Skeletal muscle cell (primary cell): ENCODE measurements at places on chromosomes 3 and 15.

GRCh38 chr15:90684281-90684680 is 32.9 kb upstream of the BLM start:
- no peak for DNase-seq

DNA sequence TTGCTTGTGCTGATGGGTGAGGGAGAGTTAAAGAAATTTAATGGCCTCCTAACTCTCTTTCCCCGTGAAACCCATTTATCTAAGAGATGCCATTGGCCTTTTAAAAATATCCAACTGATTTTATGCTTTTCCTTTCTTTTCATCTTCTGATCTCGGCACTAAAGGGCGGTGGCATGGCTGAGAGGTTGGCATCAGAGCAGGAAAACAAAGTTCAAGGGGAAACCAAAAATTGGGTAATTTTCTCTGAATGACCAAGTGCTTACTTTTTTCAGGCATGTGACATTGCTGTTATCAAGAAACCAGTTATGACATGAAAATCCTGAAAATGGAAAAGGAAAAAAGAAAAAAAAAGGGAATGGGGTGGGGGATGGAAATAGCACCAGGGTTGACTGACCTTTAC is 3.2 kb downstream of the CGNL1 start:
- DNase-seq, result no peak

GRCh38 chr3:53577506-53577905 is 83.1 kb downstream of the CACNA1D start:
- no peak for DNase-seq

DNA sequence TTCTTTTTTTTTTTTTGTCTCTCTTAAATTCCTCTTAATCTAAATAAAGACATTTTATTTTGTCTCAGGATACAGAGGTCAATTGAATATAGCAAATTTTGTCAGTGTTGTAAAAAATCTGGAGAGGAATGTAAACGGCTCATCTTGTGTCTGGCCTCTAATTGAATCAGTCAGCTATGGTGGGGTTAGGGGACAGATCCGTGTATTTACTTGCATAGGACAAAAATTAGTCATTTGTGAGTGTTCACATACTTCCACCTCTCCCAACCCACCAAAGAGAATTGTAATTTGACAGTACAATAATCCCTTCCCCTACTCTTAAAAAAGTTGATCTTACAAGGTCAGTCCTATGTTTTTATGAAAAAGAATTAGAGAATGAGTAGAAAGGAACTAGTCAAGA is 18.3 kb downstream of the PPARG start:
- DNase-seq, result no peak

- DNase-seq, result no peak
Observed at GRCh38 chr3:133670525-133670995, 8.8 kb upstream of the TOPBP1 start.

DNA sequence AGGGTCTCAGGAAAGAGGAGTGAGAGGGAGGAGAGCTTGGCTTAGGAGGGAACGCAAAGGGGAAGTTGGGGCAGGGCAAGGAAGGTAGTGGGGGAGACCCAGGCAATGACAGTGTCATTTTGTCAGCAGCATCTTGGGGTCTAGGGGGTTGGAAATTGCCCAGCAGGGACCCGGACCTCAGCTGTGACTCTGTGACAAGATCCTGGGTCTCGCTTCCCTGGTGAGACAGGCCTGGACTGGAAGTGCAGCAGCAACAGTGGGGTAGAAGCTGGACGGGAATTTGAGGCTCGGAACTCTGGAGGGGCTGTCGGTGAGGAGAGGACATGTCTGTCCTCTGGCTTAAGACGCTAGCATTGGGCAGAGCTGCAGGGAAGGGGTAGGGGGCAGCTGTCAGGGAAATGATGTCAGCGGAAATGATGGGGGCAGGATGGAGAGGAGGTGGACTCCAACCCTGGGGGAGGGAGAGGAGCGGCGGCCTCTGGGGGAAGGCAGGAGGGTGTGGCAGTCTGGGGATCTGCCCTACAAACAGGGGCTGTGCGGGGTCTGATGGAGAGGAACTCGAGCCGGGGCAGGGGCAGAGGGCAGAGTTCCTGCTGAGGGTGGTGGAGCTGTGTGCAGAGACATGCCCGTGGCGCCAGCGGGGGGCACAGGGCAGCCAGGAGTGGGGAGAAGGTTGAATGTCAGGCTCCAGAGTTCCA is 12.3 kb downstream of the ANPEP start:
- DNase-seq, result no peak

- DNase-seq, result peak; percentile 23
Observed at GRCh38 chr3:194632809-194633348, 340 bp downstream of the TMEM44 start.

GRCh38 chr3:115469649-115470048 is 153.7 kb upstream of the GAP43 start:
- DNase-seq, result no peak

DNA sequence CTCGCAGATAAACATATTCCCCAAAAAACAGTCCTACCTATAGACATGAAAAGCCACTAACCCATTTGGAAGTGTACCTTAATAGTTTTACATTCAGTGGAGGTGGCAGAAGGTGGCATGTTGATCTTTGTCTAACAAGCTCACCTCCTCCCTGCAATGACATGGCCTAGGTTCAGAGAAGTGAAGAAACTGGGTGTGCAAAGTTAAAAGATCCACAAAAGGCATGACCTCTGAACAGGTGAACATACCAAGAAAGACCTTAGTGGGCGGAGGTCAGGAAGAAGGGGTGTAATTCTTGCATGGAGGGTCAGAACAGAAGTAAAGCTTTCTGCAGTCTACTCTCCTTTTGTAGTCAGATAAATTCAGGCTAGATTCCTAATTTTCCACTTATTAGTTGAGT is 822 bp downstream of the MRPL3 start:
- no peak for DNase-seq

GRCh38 chr3:119492128-119492527 is 6.2 kb upstream of the TIMMDC1 start:
- no peak for DNase-seq

DNA sequence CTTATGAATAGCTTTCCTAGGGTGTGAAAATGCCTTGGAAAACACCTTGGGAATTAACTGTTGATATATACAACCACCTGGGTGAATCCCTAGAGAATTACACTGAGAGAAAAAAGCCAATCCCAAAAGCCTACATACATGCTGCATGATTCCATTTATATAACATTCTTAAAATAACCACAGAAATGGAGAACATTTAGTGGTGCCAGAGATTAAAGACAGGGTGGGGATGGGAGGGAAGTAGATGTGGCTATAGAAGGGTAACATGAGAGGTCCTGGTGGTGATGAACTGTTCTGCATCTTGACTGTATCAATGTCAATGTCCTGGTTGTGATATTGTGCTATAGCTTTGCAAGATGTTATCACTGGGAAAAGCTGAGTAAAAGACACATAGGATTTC is 291.0 kb downstream of the CLSTN2 start:
- DNase-seq, result no peak

DNA sequence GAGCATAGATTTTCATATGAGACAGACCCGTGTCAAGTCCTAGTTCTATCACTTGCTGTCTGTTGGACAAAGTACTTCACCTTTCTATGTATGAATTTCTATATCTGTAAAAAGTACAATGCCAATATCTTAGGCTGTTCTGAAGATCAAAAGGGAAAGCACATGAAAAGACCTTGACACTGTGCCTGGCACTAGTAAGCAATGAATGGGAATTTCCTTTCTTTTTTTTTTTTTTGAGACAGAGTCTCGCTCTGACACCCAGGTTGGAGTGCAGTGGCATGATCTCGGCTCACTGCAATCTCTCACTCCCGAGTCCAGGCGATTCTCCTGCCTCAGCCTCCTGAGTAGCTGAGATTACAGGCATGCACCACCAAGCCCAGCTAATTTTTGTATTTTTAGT is 35.4 kb upstream of the ETV5 start:
- no peak for DNase-seq

GRCh38 chr3:37249717-37250116 is 75.3 kb upstream of the LRRFIP2 start:
- DNase-seq, result no peak

DNA sequence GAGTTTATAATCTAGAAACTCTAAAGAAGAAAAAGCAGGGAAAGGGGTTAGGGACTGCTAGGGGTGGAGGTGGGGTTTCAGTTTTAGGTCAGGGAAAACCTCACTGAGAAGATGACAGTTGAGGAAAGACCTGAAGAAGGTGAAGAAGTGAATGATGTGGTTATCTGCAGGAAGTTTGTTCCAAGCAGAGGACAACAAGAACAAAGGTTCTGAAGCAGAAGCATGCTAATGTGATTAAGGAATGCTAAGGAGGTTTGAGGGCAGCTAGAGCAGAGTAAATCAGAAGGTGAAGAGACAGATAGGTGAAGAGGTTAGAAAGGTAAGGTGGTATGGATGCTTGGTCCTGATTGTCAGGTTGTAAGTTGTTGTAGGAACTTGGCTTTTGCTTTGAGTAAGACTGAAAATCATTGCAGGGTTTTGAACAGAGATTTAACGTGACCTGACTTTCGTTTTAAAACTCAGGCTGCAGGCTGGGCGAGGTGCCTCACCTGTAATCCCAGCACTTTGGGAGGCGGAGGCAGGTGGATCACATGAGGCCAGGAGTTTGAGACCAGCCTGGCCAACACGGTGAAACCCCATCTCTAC is 8.6 kb downstream of the OXSR1 start:
- no peak for DNase-seq

DNA sequence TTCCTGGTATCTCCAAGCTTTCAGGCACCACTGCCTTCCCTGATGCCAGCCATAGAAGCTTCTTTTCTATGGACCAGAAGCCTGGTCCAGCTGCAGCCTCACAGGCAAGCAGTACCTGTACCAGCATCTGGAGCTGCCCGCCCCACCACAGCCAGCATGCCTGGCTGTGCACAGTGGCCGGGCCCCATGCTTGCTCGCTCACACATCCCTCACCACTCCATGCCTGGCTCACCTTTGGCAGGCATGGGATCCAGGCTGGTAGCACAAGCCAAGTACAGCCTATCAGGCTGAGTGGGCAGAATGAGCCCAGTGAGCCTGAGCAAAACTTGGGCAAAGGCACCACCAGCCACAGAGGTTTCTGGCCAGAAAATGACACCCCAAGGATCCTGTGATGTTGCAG is 93.4 kb downstream of the TPRA1 start:
- no peak for DNase-seq

DNA sequence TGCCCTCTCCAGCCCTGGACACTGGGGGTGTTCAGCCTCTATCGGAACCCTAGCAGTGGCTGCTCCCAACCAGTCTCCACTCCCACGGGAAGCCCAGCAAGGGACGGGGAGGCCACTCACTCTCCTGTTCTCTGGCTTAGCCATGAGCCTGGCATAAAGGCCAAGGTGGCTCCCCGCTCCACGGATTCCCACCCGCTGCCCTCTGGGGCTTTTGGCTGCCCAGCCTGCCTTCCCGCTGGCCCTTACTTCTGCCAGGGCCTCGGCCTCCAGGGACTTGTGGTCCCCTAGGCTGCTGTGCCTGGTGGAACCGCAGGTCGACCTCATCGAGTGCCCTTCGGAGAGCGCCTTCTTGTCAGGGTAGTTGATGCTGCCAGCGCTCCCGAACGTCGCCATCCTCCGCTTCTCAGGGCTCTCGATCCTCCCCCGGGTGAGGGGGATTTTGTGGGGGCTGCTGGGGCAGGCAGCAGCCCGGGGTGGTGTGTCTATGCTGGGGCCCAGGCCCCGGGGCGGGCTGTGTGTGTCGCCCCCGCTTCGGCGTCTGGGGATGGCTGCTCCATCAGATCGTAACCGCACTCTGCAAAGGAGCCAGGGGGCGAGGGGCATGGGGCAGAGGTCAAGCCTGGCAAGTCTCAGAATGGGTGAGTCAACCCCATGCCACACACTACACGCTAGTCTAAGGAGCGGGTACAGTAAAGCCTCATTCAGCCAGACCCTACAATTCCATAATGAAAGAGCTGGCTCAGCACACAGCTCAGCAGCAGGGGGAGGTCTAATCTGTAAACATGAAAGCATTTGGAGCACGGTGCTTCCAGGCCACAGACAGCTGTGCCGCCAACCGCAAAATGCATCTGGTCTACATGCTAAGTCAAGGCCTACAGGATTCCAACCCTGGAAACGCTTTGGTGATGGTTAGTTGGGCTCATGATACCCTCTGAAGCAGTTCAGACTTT is 27.3 kb upstream of the RAD18 start:
- DNase-seq, result peak; percentile 64

GRCh38 chr3:129469026-129469425 is 29.0 kb downstream of the IFT122 start:
- no peak for DNase-seq

- no peak for DNase-seq
Observed at GRCh38 chr15:39151545-39151944, 429.3 kb upstream of the THBS1 start.

DNA sequence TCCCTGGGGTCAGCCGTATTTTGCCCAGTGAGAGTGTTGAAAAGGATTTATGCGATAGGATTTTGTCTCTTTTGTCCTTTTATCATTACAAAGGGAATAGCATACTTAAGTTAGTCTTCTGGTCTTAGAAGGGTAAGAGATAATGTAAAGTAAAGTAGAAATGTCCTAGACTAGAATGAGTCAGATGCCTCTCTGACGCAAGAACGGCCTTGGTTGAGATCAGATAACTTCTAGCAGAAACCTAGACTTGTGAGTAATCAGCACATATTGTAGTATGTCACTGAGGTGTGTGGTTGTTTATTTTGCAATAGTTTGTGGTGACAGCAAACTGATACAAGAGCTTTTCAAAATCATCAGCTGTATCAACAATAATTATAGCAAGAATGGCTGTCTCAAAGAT is 866.1 kb downstream of the NSUN3 start:
- DNase-seq, result peak; percentile 4

DNA sequence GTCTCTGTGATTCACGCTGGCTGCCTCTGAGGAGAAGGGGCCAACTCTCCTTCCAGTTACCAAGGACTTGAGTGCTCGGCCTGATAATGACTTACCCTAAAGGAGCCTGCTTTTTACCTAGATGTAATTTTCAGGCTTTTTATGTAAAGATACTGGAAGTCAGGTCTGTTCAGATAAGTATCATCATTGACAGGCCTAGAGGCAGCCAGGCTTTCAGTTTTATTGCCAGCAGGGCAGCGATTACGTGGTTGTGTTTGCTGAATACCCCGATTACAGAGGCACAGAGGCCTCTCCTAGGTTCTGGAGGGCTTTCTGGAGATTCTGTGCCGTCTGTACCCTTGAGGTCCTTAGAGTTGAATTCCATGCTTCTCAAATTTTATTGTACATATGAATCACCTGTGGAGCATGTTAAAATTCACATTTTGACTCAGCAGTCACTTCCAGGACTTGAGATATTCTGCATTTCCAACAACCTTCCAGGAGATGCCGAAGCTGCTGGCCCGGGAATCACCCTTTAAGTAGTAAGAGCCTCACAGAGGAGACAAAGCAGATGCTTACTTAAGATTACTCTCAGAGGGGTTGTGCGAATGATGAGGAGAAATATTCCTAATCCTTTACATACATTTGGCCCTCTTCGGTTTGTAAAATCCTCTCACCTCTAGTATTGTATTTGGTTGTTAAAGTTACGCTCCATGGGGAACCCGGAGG is 160.1 kb upstream of the BHLHE40 start:
- DNase-seq, result no peak

GRCh38 chr15:48087844-48088243 is 32.9 kb upstream of the SLC24A5 start:
- no peak for DNase-seq

- DNase-seq, result no peak
Observed at GRCh38 chr15:100847194-100847593, 32.4 kb upstream of the ALDH1A3 start.
